ENCODE measurements at places on chromosomes 3 and 15.

GRCh38 chr3:178949896-178950295 is 121.7 kb downstream of the ZMAT3 start:
- no peak for DNase-seq

DNA sequence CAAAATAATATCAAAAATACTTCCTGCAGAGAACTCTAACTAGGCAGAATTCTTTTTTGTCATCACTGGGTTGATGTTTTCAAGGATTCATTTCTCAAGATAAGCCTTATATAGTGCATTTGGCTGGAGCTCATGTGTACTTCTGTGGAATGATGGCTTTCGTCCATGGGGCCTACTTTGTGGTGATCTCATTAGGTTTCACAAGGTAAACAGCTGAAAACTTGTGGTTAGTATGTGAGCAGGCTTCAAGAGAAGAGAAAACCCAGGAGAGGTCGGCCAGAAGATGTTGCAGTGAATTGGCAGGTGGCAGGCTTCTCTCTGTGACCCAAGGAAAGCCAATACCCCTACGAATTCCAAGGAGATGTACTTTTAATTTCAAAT is 121.4 kb upstream of the PHLDB2 start:
- DNase-seq = no peak

GRCh38 chr3:72862314-72863090 is 14.3 kb upstream of the SHQ1 start:
- DNase-seq = no peak

DNA sequence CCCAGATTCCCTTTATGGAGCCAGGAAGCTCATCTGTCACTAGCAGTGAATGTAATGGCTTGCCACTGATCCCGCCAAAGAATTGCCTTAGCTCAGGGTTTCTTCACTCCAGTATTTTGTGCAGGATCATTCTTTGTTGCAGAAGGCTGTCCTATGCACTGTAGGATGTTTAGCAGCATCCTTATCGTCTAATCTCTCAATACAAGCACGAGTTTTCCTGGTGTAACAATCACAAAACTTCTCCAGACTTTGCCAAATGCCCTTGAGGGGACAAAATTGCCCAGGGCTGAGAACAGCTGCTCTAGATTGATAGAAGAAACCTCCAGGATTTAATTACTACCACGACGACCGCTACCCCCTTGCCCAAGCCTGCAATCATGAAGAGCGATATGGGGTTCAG is 6.8 kb upstream of the SHQ1 start:
- DNase-seq = no peak

- DNase-seq = no peak
Observed at GRCh38 chr3:159540882-159541495, 447.6 kb upstream of the IL12A start.

- no peak for DNase-seq
Observed at GRCh38 chr15:48702569-48703236, 57.2 kb upstream of the FBN1 start.

DNA sequence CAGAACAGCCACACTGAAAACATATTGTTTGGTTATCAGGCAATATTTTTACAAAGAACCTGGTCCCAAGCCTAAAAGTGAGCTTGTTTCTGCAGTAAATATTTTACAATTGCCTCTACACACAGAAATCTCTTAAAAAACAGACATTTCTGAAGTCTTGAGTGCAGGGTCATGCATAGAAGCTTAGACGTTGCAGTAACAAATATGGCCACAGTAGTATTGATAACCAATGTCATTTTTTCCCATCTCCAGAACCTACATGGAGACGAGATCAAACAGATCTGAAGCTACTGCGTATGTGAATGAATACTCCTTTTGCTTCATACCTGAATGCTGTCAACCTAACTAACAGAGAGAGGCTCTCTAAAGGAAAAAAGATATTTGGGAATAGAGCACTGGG is 19.6 kb upstream of the ARL8B start:
- no peak for DNase-seq

DNA sequence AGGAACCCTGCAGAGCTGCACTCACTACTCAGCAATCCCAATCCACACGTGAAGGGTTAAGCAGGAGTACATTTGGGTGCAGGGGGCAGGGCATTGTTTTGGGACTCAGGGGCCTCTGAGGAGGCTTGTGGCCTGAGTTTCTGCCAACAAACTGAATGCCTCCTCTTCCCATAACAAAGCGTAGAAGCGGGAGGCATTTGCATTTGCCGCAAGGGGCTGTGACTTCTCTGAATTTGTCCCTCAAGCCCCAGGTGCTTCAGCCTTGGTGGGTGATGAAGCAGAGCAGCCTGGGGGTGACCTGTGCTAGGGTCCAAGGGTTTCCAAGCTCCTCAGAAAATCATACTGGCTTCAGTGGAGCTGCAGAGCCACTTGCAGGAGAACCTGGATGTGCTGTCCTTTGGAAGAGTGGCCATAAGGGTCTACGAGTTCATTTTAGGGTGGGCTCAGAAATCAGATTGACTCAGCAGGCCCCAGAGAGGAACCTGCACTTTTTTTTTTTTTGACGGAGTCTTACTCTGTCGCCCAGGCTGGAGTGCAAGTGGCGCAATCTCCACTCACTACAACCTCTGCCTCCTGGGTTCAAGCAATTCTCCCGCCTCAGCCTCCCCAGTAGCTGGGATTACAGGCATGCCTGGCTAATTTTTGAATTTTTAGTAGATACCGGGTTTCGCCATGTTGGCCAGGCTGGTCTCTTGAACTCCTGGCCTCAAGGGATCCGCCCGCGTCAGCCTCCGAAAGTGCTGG is 1.4 kb upstream of the RPSA start:
- DNase-seq = no peak

- DNase-seq = no peak
Observed at GRCh38 chr15:58916962-58917361, 16.5 kb downstream of the SLTM start.

GRCh38 chr3:128486205-128486628 is 6.8 kb downstream of the GATA2 start:
- no peak for DNase-seq

- DNase-seq = no peak
Observed at GRCh38 chr3:98530676-98531075, 1.1 kb upstream of the GPR15 start.

GRCh38 chr3:13380971-13381370 is 39.2 kb downstream of the NUP210 start:
- no peak for DNase-seq

GRCh38 chr3:34056181-34056910 is 257.9 kb downstream of the PDCD6IP start:
- DNase-seq = no peak

DNA sequence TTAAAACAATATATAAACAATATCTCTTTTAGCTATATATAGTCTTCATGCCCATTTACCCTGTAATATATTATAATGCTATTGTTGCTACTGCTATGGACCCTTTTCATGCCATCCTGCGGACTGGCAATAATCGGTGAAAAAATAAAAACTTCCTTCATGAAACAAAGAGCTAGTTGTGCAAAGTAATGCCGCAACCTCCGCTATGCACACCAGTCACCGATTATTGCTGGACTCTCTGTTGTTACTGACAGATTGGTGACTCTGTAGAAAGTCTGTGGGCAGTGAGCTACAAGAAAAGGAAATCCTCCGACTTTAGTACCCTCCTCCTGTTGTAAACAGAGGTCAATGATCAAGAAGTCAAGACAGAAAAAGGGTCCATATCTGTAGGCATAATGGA is 17.9 kb upstream of the ICE2 start:
- DNase-seq = no peak

- DNase-seq = no peak
Observed at GRCh38 chr3:64382153-64382552, 156.9 kb upstream of the PRICKLE2 start.

DNA sequence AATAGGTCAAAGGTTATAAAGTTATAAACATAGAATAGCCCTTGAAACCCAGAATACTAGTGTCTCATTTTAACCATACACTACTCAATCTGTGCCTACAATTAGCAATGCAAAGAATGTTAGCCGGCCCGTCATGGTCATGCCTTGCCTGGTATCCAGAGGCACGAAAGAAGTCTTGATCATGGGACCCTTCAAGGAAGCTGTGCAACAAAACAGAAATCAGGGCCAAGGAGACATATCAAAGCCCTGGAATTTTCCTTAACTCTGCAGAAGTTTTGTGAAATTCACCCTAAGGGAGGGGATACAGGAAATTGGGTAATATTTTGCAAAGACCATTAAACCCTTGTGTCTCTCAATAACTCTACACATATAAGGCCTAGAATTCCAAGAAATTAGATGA is 482.4 kb downstream of the ROBO1 start:
- DNase-seq = no peak

GRCh38 chr3:81216192-81216591 is 545.3 kb downstream of the GBE1 start:
- no peak for DNase-seq

DNA sequence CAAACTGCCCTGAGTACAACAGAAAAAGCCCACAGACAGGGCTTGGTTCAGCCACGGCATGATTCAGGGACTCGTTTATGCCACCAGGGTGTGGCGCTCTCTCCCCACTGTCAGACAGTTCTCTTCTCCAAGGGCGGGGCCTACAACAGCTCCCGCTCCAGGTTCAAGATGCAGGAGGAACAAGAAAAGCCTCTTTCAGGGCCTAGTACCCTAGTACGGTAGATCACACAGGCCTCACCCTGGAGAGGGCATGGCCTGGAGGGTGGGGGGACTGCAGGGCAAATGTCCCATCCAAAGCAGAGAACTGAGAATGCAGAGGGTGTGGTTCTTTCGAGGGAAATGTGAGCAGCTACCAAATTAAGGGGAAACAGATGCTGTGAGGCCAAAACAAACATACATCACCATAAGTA is 12.0 kb downstream of the MESD start:
- DNase-seq = no peak

GRCh38 chr3:16587681-16588060 is 17.6 kb downstream of the DAZL start:
- DNase-seq = no peak

- no peak for DNase-seq
Observed at GRCh38 chr3:155594526-155595187, 150.2 kb downstream of the PLCH1 start.

DNA sequence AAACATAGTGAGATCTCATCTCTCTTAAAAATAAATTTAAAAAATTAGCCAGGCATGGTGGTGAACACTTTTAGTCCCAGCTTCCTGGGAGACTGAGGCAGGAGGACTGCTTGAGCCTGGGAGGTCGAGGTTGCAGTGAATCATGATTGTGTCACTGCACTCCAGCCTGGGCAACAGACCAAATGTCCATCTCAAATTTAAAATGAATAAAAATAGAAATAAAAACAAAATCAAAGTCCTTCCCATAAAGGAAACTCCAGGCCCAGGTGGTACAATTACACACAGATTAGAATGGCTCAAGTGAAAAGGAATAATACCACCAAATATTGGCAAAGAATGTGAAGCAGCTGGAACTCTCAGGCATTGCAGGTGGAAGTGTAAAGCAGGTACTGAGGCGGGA is 19.3 kb upstream of the ATP10A start:
- no peak for DNase-seq

DNA sequence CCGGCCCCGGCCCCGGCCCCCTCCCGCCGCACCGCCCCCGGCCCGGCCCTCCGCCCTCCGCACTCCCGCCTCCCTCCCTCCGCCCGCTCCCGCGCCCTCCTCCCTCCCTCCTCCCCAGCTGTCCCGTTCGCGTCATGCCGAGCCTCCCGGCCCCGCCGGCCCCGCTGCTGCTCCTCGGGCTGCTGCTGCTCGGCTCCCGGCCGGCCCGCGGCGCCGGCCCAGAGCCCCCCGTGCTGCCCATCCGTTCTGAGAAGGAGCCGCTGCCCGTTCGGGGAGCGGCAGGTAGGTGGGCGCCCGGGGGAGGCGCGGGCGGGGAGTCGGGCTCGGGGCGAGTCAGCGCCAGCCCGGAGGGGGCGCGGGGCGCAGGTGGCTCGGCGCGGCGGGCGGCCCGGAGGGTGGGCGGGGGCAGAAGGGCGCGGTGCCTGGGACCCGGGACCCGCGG is 352 bp downstream of the CHRD start:
- no peak for DNase-seq

- no peak for DNase-seq
Observed at GRCh38 chr15:57607570-57608000, 15.9 kb downstream of the MYZAP start.

DNA sequence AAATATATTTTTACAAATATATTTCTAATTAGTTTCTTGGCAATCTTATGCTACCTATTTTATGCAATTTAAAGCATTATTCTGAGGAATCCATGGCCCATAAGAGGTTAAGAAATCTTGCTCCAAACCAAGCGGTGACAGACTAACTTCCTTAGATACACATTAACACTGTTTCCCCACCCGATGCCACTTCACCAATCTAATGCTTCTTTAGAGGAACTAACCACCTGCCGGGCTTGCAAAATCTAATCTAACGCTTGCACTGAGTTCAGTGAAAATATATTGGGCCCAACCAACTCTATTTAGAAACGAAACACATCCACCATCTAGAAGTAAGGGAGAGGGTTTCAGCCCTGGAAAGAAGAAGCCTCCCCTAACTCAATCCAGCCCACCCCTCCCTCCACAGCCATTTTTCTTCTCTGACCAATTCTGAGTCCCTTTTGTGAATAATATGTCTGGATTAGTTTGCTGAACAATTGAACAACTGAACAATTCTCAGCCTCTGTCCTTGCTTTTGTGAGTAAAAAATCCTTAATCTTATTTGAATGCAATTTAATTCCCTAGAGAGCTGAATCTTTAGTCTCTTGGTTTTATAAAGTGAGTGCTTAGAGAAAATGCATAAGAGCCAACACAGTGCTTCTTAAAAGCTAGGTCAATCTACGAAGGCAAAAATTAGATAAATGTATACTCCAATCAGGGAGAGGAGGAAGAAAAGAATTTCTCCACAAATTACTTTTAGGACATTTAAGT is 150.4 kb upstream of the ADAMTS9 start:
- DNase-seq = no peak

DNA sequence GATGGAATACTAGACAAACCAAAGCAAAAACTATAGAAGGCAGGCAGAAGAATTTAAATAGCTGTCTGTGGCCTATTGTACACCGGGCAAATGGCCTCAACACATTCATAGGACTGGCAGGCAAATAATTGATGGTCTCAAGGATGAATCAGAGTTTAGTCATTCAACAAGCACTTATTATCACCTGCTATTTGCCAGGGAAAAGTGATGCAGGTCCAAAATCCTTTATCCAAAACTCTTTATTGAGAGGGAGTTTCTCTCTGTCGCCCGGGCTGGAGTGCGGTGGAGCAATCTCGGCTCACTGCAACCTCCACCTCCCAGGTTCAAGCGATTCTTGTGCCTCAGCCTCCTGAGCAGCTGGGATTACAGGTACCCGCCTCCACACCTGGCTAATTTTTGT is 2.3 kb downstream of the EIF2AK4 start:
- no peak for DNase-seq

- DNase-seq = no peak
Observed at GRCh38 chr3:16604887-16605602, at the start of gene DAZL. Gene DAZL, minus strand, starts transcription at chr3:16605423. Its CDS starts 218 bp downstream, at chr3:16605205.

DNA sequence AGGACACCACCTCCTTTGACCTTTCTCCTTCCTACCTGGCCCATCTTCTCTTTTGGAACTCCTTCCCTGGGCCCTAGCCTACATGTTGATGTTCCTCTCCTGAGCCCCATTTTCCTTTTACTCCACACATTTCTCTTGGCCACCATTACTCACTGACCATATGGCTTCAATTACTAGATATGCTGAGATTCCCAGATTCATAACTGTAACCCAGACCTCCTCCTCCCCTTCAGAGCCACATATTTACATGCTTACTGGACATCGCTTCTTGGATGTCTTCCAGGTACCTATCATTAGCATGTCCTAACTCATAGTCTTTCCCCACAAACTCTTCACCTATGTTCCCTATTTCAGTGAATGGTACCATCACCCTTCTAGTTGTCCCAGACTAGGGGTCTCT is 24.4 kb upstream of the TRIM59 start:
- DNase-seq = no peak
